ENCODE measurements at places on chromosomes 4 and X.

DNA sequence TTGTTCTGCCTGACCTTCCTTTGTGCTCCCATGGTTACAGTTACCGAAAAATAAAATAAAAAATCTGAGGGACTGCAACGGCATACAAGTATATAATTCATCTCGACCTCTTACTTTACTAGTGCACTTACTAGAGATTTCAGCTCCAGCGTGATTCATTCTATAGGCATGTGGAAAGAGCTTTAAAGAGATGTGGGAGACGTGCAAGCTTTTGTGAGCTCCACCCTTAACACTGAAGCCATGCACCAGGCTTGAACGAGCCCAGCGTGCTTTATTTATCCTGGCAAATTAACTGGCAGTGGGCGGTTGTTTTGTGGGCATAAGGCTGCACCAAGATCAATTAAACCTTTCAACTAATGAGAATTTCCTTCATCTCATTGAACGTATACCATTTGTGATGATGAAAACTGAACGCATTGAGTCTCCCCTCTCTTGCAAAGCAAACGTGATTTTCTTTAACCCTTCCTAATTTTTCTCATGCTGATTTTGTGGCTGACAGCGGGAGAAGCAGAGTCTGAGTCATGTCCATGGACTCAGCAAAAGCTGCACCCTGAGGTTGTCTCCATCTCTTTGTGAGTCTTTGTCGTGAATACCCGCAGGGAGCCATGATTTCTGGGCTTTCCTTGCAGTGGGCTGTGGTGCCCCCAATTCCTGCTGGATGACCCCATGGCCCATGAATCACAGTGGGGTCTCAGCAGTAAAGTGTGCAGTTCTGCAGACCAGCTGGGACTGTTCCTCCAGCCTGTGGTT is 60.1 kb downstream of the MXRA5 start:
- DNase-seq, result no peak

DNA sequence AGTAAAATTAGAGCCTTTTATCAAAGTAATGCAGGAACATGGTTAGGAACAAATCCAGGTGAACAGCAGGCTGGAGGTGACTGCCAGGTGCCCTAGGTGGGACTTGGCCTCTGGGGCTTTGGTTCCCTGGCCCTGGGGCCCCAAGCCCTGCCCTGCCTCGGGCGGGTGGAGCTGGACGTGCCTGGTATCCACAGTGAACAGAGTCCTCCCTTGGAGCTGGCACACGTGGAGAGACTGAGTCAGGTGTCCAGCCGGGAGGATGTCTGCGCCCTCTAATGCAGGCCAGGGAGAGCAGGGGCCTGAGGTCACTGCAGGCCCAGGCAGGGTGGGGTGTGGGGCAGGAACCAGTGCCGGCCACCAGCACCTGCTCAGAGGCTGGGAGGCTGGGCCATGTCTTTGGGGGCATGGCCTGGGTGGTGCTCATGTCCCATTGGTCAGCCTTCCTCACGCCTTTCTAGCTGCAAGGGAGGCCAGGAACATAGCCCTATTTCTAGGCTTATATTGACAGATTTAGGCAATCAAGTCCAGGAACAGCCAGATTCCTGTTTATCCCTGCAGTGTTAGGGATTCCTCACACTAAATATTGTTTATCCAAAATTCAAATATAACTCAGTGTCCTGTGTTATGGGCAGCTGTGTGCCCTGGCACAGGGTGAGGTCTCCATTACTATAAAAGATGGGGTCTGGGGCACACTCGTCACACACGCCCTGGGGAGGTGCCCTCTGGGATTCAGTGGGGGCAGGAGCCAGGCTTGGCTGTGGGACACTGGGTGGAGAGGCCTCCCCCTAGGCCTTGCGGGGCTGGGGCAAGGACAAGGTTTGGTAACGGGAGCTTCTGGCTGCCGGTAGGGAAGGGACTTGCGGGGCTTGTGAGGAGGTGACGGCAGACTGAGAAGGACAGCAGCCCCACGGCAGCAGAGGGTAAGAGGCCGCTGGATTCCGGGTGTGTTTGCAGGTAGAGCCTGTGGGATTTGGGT is 14.3 kb upstream of the NAT8L start:
- no peak for DNase-seq

GRCh38 chr4:110195561-110196205 is 2.7 kb downstream of the ELOVL6 start:
- DNase-seq, result no peak

DNA sequence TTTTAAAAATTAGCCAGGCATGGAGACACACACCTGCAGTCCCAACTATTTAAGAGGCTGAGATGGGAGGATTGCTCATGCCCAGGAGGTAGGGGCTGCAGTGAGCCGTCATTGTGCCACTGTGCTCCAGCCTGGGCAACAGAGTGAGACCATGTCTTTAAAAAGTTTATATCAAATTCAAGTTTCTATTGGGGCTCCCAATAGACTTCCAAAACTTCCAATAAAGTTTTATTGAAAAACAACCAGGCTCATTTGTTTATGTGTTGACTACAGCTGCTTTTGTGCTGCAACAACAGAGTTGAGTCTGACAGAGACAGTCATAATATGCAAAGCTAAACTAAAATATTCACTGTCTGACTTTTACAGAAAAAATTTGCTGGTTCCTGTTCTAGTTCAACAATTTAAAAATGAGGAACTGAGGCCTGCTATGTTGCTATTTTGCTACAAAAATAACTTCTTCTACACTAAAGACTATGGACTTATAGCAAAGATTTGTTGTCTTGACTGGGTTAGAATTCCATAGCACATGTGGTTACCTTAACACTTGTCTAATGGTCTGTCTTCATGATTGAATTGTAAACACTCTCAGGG is 63.3 kb upstream of the RELL1 start:
- no peak for DNase-seq

GRCh38 chr4:156102411-156102810 is 148.7 kb upstream of the CTSO start:
- no peak for DNase-seq

DNA sequence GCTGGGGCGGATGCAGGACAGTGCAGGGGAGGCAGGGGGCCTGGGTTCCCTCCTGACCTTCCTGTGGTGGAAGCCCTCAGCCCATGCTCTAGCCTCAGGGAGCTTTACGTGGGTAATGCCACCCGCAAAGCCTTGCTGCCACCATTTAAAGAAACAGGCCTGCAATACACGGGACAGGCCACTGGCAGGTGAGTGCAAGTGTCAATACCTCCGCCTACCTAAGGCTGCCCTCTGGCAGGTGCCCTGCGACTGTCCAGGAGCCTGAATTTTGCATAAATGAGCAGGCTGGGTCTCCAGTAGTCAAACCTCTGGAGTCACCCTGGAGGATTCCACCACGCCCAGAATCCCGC is 5.9 kb downstream of the CRMP1 start:
- DNase-seq, result no peak

DNA sequence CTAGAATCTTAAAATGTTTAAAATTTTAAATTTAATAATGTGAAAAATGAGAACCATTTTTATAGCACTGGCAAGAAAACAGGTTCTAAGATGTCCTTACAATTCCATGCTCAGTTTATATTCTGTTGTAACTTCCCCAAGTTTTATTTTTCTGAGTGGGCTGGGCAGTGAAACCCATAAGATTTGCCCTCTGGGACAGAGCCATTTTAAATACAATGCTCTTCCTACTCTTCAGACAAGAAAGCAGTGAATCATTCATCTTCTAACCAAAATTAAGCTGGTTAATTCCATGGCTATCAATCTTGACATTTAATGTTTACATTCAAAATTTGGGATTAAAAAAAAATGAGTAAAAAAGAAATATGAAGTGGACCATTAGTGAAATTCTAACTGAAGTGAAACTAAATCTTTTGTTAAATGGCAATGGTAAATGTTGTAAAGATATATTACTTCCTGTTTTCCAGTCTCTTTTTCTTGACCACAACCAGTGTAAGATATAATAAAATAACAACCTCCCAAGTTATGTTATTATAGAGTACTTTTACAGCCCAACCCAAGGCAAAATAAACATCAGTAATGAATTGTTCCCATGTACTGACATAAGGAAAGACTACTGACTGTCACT is 37.2 kb upstream of the PTPN13 start:
- no peak for DNase-seq

DNA sequence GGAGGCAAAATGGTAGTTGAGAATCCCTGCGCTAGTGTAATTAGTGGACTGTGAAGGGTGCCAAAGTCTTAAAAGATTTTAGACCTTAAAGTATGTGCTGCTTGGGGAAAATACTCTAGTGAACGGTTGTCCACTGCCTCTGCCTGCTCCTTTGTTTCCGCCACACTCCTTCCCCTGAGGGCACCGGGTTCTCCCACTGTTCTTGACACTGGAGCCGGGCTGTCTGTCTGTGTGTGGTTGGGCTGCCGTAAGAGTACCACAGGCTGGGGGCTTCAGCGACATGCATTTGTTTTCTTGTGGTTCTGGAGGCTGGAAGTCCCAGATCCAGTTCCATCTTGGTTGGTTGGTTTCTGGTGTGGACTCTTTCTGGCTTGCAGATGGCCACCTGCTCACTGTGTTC is 76.2 kb downstream of the CLDN34 start:
- DNase-seq, result no peak

GRCh38 chr4:149910177-149910576 is 94.5 kb upstream of the IQCM start:
- no peak for DNase-seq

DNA sequence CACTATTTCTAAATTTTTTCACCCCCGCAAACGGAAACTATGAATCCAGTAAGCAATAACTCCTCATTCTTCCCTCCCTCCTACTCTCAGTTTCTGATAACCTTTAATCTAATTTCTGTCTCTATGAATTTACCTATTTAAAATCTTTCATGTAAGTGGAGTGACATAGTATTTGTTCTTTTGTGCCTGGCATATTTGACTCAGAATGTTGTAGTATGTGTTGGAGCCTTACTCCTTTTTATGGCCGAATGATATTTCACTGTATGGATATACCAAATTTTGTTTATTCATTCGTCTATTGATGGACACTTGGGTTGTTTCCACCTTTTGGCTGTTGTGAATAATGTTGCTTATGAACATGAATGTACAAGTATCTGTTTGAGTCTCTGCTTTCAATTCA is 61.1 kb upstream of the C1GALT1C1 start:
- no peak for DNase-seq

- DNase-seq, result no peak
These were observed 26.5 kb upstream of the HAND2 start for GRCh38 chr4:173556398-173557131.

DNA sequence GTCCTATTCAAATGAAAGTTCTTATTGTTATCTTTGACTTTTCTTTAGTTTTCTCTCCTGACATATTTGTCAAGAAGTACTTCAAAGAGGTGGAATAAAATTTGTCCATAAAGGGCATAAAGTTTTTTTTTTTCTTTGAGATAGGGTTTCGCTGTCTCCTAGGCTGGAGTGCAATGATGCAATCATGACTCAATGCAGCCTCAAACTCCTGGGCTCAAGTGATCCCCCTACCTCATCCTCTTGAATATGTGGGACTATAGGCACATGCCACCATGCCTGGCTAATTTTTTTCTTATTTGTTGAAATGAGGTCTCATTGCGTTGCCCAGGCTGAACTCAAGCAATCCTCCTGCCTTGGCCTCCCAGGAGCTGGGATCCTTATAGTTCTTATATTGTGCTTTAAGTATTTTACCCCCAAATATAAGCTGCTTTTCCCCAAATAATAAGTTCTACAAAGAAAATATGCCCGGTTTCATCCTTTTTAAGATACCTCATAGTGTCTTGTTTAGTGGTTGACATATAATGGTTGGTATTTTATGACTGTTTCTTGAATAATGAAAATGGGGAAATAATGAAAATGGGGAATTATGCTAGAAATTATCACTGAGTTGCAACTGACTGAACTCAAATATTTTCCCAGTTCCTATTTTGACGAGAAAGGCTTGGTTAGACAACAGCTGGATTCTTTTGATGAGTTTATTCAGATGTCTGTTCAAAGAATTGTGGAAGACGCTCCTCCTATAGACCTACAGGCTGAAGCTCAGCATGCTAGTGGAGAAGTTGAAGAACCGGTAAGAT is 11.6 kb downstream of the POLR2B start:
- DNase-seq, result no peak

GRCh38 chr4:6687947-6688878 is 5.5 kb upstream of the S100P start:
- no peak for DNase-seq

DNA sequence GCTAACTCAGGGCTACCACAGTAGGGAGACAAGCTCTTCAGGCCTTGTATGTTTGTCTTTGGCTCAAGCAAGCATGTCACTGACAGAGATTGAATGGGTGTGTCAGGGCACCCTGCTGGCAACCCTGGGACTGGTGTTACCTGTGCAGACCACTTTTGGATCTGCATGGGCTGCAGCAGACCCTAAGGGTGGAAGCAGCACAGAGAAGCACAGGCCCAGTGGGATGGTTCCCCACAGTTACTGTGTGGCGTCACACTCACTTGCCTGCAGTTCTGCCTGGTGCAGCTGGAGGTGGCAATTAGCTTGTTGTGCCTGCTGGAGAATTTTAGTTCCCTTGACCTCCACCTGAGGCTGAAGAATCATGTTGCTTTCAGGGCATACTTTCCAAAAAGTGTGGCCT is 46.0 kb downstream of the ZNF185 start:
- no peak for DNase-seq

DNA sequence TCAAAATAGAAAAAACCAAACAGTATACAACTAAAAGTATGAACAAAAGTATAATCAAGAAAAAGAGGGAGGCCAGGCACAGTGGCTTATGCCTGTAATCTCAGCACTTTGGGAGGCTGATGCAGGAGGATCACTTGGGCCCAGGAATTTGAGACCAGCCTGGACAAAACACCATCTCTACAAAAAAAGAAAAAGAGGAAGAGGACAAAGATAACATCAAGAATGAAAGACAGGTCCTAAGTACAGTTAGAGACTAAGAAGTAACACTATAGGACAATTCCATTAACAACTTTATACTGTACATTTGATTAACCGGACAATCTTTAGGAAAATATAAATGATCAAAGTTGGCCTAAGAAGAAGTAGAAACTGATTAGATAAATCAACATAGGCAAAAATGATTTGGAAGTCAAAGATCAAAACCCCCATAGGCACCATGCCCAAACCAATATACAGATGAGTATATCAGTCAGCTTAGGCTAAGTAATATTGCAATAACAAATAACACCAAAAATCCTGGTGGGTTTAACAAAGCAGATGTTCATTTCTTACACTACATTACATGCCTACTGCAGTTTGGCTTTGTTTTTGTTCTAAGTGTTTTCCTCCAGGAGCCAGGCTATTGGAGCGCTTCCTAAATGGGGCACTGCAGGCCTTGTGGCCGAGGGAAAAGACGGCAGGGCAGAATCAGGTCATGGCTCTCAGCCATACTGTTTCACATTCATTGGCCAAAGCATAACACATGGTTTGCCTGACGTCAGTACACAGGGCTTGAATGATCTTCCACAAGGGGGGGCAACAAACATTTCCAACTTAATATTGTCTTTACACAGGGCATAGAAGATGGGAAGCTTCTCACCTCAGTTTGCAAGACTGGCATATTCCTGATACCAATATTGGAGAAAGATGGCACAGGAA is 42.2 kb upstream of the HGFAC start:
- DNase-seq, result no peak

DNA sequence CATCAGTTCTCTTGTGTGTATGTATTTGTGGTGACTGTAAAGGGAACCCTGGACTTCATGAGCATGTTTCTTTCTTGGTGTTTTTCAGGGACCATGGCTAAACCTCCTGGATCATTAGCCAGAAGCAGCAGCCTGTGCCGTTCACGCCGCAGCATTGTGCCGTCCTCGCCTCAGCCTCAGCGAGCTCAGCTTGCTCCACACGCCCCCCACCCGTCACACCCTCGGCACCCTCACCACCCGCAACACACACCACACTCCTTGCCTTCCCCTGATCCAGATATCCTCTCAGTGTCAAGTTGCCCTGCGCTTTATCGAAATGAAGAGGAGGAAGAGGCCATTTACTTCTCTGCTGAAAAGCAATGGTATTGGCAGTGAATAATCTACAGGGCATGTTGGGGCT is 157.0 kb downstream of the STIM2 start:
- no peak for DNase-seq

All from activated CD4-positive, CD25-positive, alpha-beta regulatory T cell (primary cell).